ENCODE measurements at places on chromosomes 2 and 18.

DNA sequence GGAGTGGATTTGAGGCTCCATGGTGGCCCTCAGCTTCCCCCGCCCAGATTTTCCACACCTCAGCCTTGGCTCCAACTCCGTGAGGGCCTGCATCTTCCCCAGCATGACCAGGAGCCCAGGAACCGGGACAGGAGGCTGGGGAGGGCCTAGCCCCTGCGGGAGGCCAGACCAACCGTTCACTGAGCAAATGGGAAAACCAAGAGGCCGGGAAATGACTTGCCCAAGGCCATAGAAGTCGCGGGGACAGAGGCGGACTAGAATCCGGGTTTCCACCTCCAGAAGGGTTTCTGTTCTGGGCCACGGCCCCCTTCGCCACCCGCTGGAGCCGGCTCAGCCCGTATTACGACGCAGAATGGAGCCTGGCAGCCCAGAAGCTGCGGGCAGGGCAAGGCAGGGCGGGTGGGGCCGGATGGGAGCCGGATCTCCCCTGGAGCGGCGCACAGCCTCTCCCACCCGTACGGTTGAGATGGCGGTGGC lies 7.9 kb upstream of the CRYBA2 start:
- DNase-seq, result no peak

- no peak for DNase-seq
Measured at GRCh38 chr2:17805717-17806363, 10.4 kb upstream of the MSGN1 start.

GRCh38 chr2:122514451-122514996 lies 759.1 kb downstream of the TSN start:
- DNase-seq, result peak; percentile 36

- peak; percentile 89 for DNase-seq
Measured at GRCh38 chr2:108267101-108267500, 21.6 kb upstream of the SULT1C2 start.

GRCh38 chr2:18404708-18405107 lies 155.7 kb downstream of the RDH14 start:
- no peak for DNase-seq

Measured in skeletal muscle cell (primary cell).